Anterior cingulate cortex (tissue), 58 donors: ENCODE measurements at places on chromosomes 3 and 15.

DNA sequence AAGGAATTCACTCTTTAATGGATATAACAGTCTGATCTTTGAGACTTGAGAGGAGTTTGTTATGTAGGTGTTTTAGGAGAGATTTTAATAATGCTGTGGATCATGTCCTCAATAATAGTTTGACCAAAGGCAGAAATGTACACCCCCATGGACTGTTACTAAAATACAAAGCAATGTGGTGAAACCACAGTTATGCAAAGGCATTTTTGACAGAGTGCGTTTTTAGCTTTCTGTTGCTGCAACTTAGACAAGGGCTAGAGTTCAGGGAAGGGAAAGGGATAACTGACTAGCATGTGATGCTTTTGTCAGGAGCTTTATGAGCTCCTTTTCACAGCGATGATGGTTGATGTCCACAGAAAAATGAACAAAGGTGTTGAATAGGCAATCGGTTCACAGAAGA is 3.6 kb upstream of the STARD5 start:
- DNase-seq = no peak

DNA sequence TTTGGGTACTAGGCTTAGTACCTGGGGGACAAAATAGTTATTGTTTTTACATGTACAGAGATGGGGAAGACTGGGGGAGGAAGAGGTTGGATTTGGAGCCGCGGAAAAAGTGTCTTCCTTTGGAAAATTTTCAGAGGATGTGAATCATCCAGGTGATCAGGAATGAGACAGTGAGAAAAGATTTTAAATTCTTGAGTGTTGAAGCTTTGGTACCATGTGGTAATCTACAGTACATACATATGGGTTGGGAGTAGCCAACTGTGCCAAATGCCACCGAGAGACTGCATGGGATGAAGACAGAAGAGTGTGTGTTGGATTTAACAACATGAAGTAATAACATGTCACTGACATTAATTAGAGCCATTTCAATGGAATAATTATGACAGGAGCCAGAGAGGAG is 1238.2 kb downstream of the ROBO1 start:
- no peak for DNase-seq

GRCh38 chr3:10502185-10502880 is 3.1 kb downstream of the ATP2B2 start:
- DNase-seq = no peak

DNA sequence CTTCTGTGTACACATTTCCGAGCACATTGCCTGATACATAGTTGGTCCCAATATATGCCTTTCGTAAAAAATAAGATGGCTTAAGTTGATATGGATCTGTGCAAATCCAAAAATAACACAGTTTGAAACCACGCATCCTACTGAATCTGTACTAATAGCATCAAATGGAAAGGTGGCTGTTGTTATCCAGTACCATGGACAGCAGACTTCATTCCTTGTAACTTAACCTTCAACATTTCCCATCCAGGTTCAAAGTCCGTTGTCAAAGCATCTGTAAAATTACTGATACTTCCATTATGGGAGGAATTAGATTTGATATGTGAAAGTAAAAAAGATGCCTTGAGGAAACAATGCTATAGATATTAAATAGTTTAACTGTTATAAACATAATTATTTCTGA is 65.5 kb upstream of the C3orf49 start:
- DNase-seq = no peak

- no peak for DNase-seq
Observed at GRCh38 chr15:68536331-68537095, 42.3 kb upstream of the CORO2B start.

DNA sequence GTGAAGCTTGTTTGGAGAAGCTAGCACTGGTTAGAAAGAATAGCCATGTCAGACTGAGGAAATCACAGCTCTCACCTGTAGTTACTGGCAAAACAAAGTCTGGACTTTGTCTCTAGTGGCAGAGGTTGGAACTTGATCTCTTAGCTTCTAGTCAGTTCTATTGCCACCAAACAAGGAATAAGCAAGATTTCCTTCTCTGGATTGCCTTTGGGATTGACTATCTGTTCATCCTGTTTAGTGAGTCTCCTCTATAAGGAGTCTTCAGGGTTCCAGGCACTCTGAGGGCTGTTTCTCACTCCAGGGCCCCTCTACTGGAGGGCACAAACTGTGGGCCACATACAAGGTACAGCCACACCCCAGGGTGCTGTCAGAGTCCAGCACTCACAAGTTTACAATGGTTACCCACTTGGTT is 426.6 kb upstream of the THBS1 start:
- no peak for DNase-seq

GRCh38 chr3:172210355-172210754 is 171.0 kb downstream of the FNDC3B start:
- DNase-seq = no peak

- DNase-seq = no peak
Observed at GRCh38 chr3:173635826-173636225, 238.3 kb downstream of the NLGN1 start.

GRCh38 chr15:101724675-101725005 is 367 bp upstream of the TARS3 start:
- DNase-seq = no peak

DNA sequence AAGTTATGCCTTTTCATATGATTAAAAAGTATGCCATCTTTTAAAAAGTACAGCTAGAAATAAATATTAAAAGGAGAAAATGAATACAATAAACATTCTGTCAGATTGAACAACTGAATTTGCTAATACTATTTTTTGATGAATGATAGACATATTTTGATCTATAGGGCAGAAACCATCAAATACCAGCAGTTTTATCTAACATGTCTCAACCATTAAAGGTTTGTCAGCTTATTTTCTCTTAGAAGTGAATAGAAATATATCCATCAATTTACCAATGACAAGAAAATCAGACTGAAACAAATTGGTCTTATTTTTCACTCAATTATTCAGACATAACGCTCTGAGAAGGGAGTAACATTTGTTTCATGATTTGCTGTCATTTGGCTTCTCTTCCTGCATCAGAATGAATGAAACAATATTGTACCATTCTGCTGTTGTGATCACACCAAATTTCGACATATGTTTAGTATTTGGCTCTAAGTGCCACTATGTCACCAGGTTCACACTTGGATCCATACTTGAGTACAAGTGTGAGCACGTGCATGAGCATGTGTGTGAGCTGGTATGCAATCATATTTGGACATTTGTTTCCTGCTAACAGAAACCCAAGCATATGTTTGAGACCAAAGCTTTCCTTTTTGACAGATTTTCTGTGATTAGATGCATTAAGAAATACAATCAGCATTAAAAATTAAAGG is 86.5 kb downstream of the THRB start:
- DNase-seq = no peak

- no peak for DNase-seq
Observed at GRCh38 chr3:59567661-59568060, 517.8 kb upstream of the CFAP20DC start.

GRCh38 chr3:39088456-39088855 is 19.0 kb downstream of the GORASP1 start:
- no peak for DNase-seq

DNA sequence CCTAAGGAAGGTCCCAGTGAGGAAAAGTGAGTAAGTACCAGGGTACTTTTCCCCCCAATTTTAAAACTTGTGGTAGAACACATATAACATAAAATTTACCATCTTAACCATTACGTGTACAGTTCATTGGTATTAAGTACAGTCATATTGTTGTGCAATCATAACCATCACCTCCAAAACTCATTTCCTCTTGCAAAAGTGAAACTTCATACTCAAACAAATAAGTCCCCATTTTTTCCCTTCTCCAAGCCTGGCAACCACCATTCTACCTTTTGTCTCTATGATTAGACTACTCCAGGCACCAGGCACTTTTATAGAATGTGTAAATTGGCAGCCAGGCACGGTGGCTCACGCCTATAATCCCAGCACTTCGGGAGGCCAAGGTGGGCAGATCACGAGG is 12.2 kb downstream of the PRC1 start:
- DNase-seq = no peak

- no peak for DNase-seq
Observed at GRCh38 chr15:69154684-69155083, 5.8 kb upstream of the GLCE start.

DNA sequence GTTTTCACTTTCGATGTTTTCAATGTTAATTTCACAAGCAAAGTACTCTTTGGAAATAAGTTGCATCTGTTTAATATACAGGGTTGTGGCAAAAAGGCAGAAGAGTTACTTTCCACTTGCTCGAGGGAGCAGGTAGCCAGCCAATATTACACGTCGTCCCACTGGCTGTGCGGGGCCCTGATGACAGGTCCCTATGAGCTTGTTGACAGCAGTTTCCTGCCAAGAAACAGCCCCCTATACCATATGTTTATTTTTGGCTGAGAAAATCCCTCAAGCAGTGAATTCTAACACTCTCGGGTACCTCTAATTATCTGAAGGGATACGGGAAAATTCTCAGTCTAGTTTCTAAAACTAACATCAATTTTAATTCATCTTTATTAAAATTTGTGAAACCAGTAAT is 116.8 kb upstream of the SGO1 start:
- DNase-seq = no peak

DNA sequence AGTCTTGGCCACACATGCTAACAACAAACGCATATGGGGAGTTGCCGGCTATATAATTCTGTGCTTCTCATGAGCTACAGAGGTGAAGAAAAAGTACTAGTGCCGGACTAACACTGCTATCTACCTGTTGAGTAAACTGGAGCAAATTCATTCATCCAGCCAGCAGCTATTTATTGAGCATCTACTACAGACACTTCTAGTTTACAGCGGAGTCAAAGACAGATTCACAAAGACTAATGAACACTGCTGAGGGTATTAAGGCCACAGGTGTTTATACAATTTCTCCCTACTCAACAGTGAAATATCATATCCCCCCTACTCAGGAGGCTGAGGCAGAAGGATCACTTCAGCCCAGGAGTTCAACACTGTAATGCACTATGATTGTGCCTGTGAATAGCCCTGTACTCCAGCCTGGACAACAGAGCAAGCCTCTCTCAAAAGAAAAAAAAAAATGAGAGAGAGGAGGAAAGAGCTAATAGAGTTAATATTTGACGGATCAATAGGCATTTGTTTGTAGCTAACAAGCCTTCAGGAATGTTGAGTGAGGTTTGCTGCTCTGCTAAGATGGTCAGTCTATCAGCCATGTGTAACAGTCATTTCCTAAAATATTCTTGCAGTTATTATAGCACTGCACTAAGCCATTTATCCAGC is 17.8 kb downstream of the ADCY5 start:
- no peak for DNase-seq

DNA sequence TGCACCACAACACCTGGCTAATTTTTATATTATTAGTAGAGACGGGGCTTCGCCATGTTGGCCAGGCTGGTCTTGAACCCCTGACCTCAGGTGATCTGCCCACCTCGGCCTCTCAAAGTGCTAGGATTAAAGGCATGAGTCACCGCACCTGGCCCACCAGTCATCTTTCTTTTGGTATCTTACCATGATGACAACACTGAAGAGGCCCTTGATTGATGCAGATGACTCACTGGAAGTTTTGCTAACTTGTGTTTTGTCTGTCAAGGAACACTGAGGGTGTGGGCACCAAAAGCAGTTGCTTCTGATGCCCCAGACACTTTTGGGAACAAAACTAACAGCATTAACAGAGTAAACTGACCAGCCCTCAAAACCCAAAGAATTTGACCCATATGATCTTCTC is 88.3 kb downstream of the MYO5A start:
- DNase-seq = no peak

GRCh38 chr3:52030714-52031310 is 25.6 kb downstream of the DUSP7 start:
- DNase-seq = no peak

DNA sequence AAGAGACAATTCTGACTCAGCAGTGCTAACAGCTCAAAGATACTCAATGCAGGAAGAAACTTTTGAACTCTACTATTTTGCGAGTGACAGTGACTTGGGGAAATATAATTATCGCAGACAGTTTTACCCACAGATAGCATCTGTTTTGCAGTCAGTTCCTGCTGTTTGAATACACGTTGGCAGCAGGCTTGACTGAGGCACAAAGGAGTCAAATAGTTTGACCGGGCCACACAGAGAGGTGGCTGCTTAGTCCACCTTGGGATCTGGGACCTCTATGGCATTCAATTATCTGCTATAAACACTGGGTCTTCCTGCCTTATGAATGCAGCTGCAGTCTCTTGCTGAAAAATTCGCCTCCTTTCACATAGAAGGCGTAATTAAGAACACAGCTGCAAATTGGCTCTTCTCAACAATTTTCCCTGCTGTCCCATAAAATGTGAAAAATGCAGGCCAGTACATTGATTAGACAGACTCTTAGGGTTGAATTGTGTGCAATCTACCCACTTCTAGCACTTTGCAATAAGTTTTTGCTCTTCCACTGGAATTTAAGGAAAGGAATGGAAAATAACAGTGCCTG is 56.5 kb downstream of the OTOL1 start:
- DNase-seq = no peak

GRCh38 chr3:190169243-190169642 is 48.5 kb upstream of the P3H2 start:
- no peak for DNase-seq

DNA sequence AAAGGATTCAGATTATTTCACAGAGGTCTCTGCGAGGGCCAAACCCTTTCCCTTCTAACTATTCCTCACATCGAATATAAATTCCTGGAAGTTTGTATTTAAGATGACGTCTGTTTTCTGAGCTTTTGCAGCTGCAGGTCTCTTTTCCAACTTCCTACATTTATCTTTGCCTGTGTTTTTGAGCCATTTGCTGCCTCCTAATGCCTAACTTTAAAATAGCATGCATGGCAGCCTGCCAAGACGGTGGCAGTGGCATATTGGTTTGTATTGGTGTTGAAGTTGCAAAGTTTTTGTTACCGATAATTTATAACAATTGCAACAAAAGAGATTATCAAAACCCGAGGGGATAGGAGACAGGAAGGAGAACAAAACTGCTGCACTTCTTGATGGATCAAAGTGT is 187.1 kb upstream of the DNAJC19 start:
- peak; percentile 8 for DNase-seq

GRCh38 chr3:140629357-140630137 is 48.3 kb upstream of the TRIM42 start:
- DNase-seq = no peak

DNA sequence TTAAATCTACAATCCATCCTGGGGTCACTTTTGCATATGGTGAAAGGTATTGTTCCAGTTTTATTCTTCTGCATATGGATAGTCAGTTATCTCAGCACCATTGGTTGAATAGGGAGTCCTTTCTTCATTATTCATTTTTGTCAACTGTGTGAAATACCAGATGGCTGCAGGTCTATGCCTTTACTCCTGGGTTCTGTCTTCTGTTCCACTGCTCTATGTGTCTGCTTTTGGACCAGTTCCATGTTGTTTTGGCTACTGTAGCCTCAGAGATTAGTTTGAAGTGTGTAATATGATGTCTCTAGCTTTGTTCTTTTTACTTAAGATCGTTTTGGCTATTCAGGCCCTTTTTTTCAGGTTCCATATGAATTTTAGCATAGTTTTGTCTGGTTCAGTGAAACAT is 795.8 kb downstream of the OTOL1 start:
- no peak for DNase-seq

- no peak for DNase-seq
Observed at GRCh38 chr15:42012928-42013482, 7.8 kb downstream of the PLA2G4E start.

DNA sequence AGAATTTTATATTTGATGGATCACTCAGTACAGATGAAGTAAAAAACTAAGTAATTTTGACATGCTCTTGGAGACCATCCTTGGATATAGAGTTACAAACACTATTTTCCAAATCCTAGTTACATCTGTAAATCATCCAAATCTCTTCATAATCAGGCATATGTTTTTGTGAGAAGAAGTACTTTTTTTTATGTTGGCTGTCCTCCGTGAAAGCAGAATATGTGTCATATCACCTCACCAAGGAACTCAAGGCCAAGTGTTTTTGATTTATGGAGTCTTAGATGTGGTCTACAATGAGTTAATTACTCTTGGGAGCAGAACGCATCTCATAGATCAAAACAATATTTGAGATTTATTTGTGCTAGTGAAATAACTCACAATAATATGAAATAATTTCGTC is 416.5 kb upstream of the TGFBR2 start:
- DNase-seq = no peak
